ENCODE measurements at places on chromosomes 5 and 9. TPM values are rescaled to one million over a fixed set of nuclear protein-coding genes. Genes with fewer than 3 reads are reported as not detected.

GRCh38 chr9:133664173-133665050 is 28.2 kb downstream of the DBH start:
- DNase-seq: peak; percentile 77

GRCh38 chr5:119451561-119451960 is 736 bp upstream of the HSD17B4 start:
- no peak for DNase-seq

The CCDC152 gene
- total RNA-seq: 0.30 TPM

The SLC34A3 gene
- total RNA-seq: 0.17 TPM

The IQGAP2 gene
- total RNA-seq: 25.0 TPM

DNA sequence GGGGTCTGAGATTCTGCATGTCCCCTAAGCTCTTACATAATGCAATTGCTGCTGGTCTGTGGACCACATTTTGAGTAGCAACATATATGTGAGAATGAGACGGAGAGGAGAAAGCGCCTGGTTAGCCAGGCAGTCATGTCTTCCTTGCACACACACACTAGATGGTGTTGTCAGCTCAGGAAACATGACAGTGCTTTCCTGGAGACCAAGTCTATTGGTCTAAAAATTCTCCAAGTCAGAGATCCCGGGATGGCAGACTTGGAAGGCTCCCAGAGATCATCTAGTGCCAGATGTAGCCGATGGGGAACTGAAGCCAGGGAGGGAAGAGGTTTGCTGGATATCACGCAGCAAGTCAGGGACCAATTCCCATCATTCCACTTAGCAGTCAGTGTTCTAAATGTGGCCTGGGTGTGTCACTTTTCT is 53.4 kb downstream of the GALNT12 start:
- DNase-seq: no peak

- DNase-seq: no peak
Measured at GRCh38 chr9:84059936-84060335, 79.3 kb downstream of the RMI1 start.

DNA sequence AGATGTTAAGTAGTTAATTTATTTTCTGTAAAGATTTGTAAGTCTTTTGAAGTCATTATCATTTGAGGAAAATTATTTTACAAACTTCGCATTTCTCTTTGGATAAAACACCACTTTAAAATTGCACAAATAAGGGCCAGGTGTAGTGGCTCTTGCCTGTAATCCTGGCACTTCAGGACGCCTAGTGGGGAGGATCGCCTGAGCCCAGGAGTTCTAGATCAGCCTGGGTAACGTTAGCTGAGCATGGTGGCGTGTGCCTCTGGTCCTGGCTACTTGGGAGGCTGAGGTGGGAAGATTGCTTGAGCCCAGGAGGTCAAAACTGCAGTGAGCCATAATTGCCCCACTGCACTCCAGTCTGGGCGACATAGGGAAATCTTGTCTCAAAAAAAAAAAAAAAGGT is 185.5 kb downstream of the KDM4C start:
- DNase-seq: no peak

- DNase-seq: no peak
Measured at GRCh38 chr9:109428854-109429253, 69.3 kb downstream of the PTPN3 start.

- DNase-seq: no peak
Measured at GRCh38 chr9:131692612-131693562, 47.0 kb downstream of the RAPGEF1 start.

The LRRC19 gene
- total RNA-seq: 1.5 TPM

GRCh38 chr9:114121227-114122135 is 22.4 kb upstream of the KIF12 start:
- DNase-seq: no peak

DNA sequence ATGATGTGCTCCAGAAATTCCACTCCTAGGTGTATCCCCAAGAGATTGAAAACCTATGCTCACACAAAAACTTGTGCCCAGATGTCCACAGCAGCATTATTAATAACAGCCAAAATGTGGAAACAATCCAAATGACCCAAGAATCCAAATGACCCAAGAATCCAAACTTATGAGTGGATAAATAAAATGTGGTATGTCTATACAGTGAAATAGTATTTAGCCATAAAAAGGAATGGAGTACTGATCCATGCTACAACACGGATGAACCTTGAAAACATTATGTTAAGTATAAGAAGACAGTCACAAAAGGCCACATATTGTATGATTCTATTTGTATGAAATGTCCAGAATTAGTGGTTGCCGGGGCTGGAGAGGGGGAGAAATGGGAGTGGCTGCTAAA is 80.3 kb downstream of the PSD2 start:
- DNase-seq: no peak

GRCh38 chr9:99366621-99367020 is 144.5 kb downstream of the SEC61B start:
- DNase-seq: no peak

The EIF4E1B gene
- not detected for total RNA-seq

DNA sequence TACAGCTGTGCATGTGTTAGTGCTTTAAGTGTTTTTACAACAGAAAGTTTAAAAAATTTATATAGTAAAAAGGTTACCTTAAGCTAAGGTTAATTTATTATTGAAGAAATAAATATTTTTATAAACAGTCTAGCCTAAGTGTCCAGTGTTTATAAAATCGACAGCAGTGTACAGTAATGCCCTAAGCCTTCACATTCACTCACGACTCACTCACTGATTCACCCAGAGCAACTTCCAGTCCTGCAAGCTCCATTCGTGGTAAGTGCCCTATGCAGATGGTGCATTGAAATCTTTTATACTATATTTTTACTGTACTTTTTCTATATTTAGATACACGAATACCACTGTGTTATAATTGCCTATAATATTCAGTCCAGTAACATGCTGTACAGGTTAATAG is 159.1 kb downstream of the ROR2 start:
- DNase-seq: no peak

DNA sequence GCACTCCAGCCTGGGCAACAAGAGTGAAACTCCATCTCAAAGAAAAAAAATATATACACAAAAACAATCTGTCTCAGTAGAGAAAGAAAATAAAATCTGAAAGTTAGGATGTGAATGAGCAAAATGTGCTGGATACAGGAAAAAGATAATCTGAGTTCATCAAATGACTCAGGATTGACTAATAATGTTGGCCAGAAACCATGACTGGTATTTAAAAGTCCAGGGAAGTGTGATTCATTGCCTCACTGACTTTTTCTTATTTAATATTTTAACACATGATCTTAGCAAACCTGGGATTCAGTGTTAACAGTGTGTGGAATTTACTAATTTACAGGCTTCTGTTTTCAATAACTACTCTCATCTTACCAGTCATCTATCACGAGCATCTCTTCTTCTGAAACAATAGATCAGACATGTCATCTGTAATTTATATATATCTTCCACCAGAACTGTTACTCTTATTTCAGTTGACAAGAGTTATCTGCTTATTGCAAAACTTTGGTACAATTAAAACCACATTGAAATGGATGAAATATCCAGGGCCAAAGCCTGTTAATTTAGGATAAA is 256.7 kb downstream of the CDH12 start:
- DNase-seq: no peak

The GRIA1 gene
- 4.3 TPM for total RNA-seq

The CBY3 gene
- 1.8 TPM for total RNA-seq

- no peak for DNase-seq
Measured at GRCh38 chr9:79616013-79616412, 44.2 kb downstream of the TLE4 start.

GRCh38 chr9:24044576-24044975 is 218.5 kb upstream of the ELAVL2 start:
- DNase-seq: no peak

- no peak for DNase-seq
Measured at GRCh38 chr5:38008198-38008597, 168.4 kb upstream of the GDNF start.

The SPATA24 gene
- 6.3 TPM for total RNA-seq

- no peak for DNase-seq
Measured at GRCh38 chr5:143218517-143219170, 184.8 kb downstream of the NR3C1 start.

DNA sequence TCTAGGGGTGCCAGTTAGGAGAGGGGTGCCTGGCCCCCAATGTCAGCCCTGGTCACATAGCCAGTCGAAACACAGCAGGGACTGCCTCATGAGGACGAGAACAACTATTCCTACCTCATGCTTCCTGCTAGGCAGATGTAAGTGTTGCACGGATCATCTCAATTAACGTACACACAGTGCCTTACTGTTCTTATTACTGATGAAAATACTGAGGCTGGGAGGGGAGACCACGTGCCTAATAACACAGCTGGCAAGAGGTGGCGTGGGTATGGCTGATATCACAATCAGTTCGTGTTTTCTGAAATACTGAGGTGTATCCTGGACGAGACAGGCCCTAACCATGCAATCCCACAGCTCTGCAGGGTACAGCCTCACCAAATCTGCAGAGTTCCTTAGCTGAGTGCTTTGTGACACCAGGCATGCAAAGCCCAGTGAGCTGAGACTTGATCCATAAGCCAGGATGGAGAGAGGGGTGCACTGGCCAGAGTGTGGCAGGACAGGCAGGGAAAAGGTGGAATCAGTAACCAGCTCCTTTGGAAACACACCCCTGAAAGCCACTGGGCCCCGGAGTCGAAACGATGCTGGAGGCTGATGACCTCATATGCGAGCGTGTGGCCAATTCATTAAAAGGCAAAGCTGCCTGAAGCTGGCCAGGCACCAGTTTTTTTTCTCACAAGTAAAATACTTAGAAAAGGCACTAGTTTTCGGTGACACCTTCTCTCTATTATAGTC is 63.9 kb downstream of the PRRT1B start:
- DNase-seq: no peak

DNA sequence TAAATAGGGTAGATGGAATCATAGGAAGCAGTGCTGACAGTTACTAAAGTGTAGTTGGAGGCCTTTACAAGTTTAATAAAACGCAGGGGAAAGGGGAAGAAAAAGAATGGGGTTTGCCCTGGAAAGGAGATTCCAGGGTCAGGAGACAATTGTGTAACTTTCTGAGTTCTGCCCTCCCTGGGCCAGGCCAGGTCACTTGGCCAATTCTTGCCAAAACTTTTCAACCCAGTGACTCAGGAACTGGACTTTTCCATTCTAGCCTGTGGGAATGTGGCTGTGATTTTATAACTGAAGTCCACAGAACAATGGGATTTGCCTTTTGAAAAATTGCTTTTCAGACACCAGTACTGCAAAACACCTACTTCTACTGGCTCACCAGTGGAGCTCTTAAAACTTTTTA is 289.8 kb upstream of the ANKRD55 start:
- DNase-seq: no peak

DNA sequence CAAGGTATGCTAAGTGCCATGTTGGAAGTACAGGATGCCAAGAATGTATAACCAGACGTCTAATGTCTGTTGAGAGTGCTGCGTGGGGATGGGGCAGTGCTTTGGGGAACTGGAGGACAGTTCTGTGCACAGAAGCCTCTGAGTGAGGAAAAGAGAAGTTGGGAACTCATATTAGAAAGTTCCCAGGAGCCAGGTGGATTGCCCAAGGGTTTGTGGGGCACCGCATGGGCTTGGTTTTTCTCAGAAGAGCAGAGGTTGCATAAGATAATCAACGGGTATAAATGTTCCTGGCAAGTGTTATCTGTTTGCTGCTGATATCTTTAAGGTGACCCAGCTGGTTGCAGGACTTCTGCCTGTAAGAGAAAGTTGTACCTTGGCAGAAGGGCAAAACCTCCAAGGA is 13.1 kb downstream of the HRH2 start:
- DNase-seq: no peak

GRCh38 chr9:98983295-98984268 is 39.9 kb downstream of the COL15A1 start:
- no peak for DNase-seq

DNA sequence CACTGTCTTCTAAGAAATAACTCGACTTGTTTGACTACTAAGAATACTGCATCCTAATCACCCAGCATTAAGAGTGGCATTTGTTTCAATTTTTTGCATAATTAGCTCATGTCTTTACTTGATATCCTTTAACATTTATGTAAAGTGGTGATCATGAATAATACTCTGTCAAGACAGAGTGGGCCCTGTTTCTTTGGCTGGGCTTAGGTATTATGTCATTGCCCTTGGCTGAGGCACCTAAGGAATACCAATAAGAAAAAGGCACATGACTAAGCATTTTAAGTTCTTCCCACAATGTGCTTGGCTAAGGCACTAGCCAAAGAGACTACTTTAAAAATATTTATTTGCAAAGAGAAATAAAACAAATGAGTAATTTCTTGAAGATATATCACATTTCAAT is 308.1 kb downstream of the CTNND2 start:
- DNase-seq: no peak

The ACOT12 gene
- not detected for total RNA-seq

DNA sequence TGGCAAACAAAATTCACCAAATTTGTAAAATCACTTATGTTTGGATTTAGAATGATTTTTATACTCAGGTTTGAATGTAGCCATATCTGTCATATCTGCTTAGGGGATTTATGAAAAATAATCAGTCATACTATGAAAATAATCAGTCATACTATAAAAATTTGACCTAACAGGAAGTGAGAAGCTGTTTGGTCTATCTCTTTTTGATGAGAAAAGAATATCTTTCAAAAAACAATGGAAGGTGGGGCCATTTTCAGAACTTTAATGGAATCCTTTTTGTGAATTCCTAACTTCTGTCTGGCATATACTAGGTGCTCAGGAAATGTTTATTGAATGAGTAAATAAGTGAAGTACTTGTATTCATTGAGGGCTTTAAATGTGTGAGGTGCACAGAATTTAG is 70.1 kb downstream of the CWC27 start:
- no peak for DNase-seq

The IL7R gene
- 97.4 TPM for total RNA-seq

GRCh38 chr9:95722141-95722540 is 153.3 kb upstream of the ERCC6L2 start:
- no peak for DNase-seq

- no peak for DNase-seq
Measured at GRCh38 chr5:99061711-99062110, 132.9 kb upstream of the CHD1 start.

DNA sequence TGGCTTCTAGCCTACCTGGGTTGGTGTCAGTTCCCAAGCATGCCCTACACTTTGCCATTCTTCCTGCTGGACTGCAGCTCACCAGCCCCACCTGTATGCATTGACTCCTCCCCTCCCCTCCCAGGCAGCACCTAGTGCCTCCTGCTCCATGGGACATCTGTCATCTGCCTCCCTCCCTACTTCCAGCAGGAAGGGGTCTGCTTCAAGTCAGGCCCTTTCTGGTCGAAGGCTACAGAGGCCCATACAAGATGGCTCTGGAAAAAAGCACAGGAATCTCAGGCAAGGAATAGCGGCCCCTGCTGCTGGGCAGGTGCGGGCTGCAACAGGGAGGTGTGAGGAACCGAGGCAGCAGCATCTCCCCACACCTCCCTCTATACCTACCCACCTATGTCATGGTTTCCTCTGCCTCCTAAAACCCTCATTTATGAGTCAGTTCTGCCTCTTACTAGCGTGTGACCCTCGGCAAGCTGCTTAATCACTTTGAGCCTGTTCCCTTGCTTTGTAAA is 19.7 kb downstream of the WWC1 start:
- DNase-seq: no peak

The GPRIN1 gene
- total RNA-seq: 0.59 TPM

Measured in upper lobe of left lung (tissue), 6 donors.